ENCODE measurements at places on chromosomes 16 and 17.

- DNase-seq, result peak; percentile 62
- H3K27me3 ChIP-seq, result no peaks in the 10 kb centered on the region
Observed at GRCh38 chr16:26983426-26983825, 83.3 kb upstream of the C16orf82 start.

- peak overlapping the region; percentile 73 for H3K27ac ChIP-seq
- H3K27me3 ChIP-seq, result no peaks in the 10 kb centered on the region
- H3K4me1 ChIP-seq, result peaks cover 21% of the 10 kb centered on the region
- peak overlapping the region; percentile 59 for H3K4me3 ChIP-seq
- DNase-seq, result peak; percentile 67
- peaks cover 27% of the 10 kb centered on the region for H3K36me3 ChIP-seq
Observed at GRCh38 chr17:8151641-8152111, 528 bp downstream of the PER1 start.

- DNase-seq, result no peak
- peaks cover 12% of the 10 kb centered on the region for H3K4me1 ChIP-seq
- H3K27me3 ChIP-seq, result peaks cover 22% of the 10 kb centered on the region
- H3K36me3 ChIP-seq, result peaks cover 11% of the 10 kb centered on the region
Observed at GRCh38 chr17:38324772-38325171, 19.0 kb downstream of the GPR179 start.

GRCh38 chr16:56921571-56921970, 10.4 kb upstream of the HERPUD1 start:
- H3K27ac ChIP-seq, result no peak overlapping the region
- H3K4me1 ChIP-seq, result no peaks in the 10 kb centered on the region
- H3K27me3 ChIP-seq, result peaks cover 21% of the 10 kb centered on the region
- no peak overlapping the region for H3K4me3 ChIP-seq

Data from IMR-90 (cell line).